ENCODE measurements at places on chromosomes 1 and 21.
A peak's percentile ranks its signal among the peaks of the same experiment; 100 is the strongest.

GRCh38 chr1:109963864-109964263 lies 20.7 kb upstream of the AHCYL1 start:
- no peak for DNase-seq

DNA sequence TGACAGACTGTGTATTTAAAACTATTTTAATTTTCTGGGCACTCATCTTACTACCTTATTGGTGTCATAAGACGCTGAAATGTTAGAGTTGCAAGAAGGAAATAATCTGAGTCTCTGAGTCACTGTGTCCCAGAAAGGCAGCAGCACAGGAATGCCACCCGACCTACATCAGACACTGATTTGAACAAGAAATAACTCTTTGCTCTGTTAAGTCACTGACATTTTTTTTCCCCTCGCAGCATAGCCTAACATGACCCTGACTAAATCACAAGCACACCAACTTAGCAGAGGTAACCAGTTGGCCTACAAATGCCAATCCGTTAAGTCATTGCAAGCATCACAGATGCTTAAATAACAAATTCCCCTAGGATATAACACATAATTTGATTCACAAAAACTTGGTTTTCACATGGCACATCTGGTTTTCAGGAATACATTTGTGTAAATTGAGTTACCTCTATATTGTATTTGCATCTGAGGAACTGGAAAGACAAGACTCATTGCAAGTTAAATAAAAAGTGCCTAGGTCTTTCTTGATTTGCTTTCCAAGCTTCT lies 349.1 kb downstream of the SEC16B start:
- DNase-seq: no peak

- DNase-seq: no peak
Measured at GRCh38 chr1:93616996-93617669, 64.5 kb downstream of the BCAR3 start.

- DNase-seq: no peak
Measured at GRCh38 chr1:248847956-248848561, 10.0 kb downstream of the ZNF672 start.

DNA sequence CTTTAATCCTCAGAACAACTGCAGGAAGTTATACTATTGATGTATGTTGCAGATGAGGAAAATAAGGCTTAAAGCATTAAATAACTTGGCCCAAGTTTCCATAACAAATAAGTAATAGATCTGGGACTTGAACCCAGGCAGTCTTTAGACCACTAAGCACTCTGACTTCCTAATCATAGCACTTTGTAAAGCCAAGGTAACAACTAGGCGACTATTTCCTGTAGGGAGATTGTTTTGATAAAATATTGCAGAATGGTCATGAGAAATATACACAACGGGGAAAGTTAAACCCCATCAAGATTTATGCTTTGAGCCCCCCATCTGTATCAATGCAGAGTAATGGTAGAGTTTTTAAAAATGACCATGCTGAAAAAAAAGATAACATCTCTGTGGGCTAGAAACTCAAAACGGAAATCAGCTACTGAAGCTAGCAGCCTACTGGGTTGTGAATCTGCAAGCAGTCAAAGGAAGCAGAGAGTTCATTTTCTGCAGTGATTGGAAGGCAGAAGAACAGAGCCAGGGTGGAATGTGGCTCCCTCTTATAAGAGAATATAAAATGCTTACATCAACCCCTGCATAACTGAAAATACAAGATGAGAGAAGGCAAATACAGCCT lies 111.2 kb upstream of the OLIG2 start:
- DNase-seq: no peak

GRCh38 chr1:197965132-197965840 lies 48.1 kb downstream of the LHX9 start:
- DNase-seq: no peak

DNA sequence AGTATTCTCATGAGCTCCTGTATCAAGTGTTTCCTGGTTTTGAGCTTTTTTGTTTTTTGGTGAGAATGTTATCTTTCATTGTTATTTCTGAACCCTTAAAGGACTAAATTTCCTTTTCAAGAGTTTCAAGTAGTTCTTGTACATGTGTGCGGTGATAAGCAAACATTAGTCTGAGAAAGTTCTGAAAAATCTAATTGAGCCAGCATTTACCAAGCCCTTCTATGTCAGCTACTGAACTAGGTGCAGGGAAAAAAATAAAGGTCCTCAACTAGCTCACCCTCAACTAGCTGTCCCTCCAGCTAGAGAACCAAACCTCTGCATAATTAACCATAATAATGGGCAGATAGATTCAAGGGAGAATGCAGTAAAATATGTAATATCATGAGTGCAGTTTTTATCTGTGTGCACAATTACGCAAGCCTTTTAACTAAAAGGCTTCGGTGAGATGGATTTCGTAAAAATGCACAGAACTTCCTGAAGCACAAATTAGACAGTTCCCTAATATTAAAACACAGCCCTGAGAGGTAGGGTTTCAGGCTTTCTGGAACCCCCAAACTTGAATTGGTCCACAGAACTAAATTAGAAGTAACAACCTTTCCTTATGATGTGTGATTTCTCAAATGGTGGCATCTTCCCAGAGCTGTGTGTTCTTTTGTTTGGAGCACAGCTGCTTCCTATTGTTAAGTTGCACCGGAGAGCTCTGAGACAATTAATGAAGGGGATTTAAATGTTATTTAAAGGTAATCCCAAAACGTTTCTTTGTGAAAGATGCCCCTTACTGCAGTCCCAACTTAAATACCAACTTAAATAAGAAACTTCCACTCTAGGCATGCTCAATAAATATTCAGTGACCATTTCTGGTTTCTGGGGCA lies 165.8 kb downstream of the NFIA start:
- no peak for DNase-seq

GRCh38 chr1:43979528-43980254 lies 681 bp downstream of the B4GALT2 start:
- no peak for DNase-seq

GRCh38 chr1:109762039-109762585 lies 1.6 kb downstream of the EPS8L3 start:
- no peak for DNase-seq

- no peak for DNase-seq
Measured at GRCh38 chr1:4674117-4674516, 19.7 kb downstream of the AJAP1 start.

DNA sequence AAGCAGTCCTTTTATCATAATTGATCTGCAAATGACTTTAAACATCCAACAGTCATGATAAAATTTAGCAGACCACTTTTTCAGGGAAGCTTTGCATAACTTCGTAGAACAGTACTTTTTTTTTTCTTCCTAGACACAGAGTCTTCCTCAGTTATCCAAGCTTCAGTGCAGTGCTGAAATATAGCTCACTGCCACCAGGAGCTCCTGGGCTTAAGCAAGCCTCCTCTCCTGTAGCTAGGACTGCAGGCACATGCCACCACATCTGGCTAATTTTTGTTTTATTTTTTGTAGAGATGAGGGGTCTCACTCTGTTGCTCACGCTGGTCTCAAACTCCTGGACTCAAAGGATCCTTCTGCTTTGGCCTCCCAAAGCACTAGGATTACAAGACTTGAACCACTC lies 3.8 kb downstream of the F13B start:
- no peak for DNase-seq

DNA sequence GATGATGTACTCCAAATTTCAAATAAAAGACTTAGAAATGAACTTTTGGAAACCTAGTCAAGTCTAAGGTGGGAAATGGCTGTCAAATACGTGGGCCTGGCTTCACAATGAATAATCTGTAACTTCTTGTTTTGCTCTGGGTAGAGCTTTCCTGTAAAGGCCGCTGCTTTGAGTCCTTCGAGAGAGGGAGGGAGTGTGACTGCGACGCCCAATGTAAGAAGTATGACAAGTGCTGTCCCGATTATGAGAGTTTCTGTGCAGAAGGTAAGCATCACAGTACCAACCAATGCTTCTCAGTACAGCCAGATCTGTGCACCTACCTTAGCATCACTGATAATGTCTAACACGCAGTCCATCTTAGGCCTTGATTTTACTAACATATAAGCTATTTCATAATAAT lies 73.6 kb downstream of the TPR start:
- no peak for DNase-seq

- DNase-seq: no peak
Measured at GRCh38 chr1:107698161-107698560, 266.8 kb downstream of the VAV3 start.

GRCh38 chr1:203325418-203326091 lies 20.2 kb downstream of the BTG2 start:
- DNase-seq: no peak

- no peak for DNase-seq
Measured at GRCh38 chr1:210769473-210769872, 364.5 kb downstream of the KCNH1 start.

GRCh38 chr21:14531757-14532316 lies 14.3 kb downstream of the SAMSN1 start:
- no peak for DNase-seq

DNA sequence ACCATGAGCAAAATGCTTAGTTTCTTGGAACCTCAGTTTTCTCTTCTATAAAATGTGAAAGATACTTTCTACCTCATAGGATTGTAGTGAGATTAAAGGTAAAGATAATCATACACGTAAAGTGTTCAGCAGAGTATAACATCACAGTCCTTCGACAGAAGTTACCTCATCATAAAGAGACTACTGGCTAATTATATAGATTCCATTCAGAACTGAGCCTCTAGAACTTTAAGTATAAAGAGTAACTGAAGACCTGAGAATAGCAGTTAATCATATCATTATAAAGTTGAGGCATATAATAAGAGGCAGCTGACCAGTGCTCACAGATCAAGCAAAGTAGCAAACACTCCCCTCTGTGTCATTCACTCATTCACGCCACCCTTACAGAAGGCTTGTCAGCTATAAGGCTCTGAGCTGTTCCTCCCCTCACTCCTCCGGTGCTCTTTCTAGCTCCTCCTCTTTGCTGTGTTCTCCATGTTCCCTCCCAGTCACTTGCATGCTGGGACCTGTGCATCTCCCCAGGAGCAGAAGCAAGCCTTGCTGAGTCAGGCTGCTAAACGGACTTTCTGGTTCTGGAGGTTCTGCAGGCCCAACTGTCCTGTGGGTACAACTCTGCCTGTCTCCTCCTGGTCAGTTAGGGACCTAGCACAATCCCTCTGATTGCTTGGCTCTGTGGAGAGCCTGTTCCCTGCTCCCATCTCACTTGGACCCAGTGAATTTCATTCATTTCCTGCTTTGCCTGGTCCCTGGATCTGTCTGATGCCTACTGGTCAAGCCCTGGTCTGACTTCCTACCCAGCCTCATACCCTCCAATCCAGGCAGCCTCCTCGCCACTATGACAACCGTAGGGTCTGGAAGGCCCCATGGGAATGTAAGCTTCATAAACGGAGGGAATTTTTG lies 28.3 kb upstream of the LY9 start:
- peak; percentile 41 for DNase-seq

DNA sequence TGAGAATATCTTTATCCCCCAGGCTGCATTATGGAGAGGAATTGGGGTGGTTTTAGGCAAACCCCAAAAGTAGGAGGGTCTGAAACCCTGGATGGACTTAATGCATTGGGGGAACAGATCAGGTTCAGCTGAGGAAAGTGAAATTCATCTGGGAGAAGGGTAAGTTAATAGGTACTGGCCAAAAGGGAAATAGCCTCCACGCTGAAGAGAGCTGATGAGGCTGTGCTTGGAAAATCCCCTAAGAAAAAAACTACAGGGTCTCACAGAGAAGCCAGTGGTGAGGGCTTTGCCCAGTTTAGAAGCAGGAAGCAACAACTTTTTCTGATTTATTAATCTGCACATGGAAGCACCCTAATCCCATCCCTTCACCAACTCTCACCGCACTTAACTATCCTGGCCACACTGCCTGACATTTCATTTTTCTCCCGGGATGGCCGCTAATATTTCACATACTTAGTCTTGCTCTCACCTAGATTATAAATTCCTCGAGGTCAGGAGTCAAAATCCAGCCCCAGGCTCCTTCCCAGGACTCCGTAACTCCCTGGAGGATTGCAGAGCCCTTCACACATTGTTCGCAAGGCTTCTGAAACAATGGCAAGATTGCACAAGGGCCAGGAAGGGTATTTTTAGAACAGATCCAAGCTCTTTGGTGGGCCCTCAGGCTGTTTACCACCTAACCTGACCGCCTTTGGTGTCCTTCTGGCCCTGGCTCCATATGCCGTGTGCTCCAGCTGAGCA lies 60.9 kb upstream of the TARBP1 start:
- DNase-seq: no peak

DNA sequence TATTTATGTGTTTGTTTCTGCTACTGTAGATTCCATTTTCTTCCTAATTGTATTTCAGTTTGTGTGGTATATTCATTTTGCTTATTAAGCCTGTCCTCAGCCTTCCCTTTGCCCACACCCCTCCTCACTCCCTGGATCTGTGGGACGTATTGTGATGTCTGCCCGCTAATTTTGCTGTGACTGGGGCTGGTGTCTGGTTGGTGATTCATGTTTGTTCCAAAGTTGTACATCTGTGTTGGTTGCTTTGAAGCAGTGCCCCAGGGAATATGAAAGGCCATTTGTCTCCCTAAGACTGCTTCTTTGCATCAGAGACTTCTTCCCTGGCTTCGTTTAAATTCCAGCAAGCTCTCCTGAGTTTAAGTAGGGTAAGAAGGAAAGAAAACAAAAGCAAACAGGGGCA lies 289.5 kb upstream of the SGIP1 start:
- DNase-seq: no peak

DNA sequence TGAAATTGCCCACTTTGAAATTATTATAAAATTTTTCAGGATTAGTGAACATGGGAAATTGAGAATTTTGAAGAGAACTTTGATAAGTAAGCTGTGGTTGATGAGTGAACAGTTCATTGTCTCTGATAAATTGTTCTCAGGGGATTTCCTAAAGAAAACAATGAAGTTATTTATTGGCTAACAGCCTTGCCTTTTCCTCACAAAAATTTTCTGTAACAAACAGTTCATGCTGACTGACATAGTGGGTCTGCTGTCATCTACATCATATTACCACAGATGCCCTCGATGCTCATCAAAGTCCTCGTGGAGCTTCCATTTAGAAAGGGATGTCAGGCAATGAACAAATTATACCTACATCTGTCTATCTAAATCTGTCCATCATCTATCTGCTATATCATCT lies 113.4 kb downstream of the PTBP2 start:
- no peak for DNase-seq

DNA sequence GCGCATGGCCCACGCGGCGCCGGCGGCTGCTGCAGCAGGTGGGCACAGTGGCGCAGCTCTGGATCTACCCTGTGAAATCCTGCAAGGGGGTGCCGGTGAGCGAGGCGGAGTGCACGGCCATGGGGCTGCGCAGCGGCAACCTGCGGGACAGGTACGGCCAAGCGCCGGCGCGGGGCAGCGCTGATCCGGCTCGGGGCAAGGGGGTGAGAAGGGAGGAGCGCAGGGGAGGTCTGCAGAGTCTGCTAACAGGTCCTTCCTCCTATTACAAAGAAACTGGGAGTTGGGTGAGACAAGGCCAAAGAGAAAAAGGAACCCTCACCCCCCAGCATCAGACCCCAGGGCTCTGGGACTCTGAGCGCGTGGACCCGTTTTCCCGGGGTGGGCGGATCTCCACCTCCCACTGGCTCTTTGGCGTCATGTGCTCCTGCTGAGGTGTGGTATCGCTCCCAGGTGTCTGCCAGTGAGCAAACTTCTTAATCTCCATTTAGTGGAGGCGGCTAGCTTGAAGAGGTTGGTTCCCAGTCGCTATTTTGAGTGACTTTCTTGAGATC lies 431 bp downstream of the MTARC1 start:
- no peak for DNase-seq

All from activated CD4-positive, alpha-beta T cell treated with anti-CD3 and anti-CD28 coated beads for 24 hours (primary cell).